DMS53 (cell line): ENCODE measurements at places on chromosomes 1 and 21.
A peak's percentile ranks its signal among the peaks of the same experiment; 100 is the strongest.

DNA sequence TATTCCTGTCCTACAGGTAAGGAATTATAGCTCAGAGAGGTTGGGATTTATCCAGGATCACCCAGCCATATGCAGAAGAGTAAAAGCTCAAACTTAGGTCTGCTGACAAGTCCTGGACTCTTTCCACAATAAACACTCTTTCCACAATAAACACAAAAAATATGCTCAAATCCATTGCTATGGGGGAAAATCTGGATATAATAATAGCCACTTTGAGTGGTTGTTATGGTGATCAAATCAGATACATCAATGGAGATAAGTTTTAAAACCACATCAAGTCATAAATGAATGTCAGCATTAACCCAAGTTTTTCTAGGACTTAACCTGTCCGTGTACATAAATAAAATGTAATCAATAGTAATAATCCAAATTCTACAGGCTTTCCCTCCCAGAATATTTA lies 22.3 kb upstream of the TTF2 start:
- DNase-seq, result no peak

- DNase-seq, result no peak
Measured at GRCh38 chr21:45872471-45872870, 109.1 kb upstream of the COL6A1 start.

DNA sequence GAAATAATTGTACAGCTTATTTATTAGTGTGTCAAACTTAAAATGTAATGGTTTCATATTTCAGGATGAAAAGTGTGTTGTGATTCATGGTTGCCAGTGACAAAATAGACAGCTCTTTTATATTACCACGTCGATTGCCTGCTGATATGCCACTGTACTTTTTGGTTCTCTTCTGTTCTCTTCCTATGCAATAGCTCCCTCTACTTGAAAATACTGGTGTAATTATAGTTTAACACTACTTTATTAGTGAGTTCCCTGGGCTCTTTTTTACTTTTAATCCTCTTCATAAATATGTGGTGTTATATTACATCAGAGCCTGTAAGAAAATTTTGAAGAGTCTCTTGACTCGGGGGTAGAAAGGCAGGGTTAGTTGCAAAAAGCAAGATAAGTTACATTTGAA lies 111.3 kb downstream of the PATJ start:
- no peak for DNase-seq

- peak; percentile 12 for DNase-seq
Measured at GRCh38 chr1:110309139-110309538, 30.0 kb upstream of the RBM15 start.

DNA sequence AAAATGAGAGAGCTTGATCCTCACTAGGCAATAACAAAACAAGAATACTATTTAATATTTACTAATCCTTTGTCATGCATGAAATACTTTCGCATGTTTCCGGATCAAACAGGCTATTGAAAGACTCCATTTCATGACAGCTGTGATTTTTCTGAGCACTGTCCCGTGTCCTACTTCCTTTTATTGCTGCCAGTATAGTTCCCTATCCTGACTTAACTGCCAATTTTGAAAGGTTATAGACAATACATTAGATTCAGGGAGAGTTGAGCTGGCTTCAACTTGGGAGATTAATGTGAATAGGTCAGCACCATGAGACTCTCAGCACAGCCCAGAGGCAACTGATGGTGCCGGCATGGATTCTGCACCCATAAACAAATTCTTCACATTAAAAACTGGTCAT lies 225.8 kb downstream of the VAV3 start:
- DNase-seq, result peak; percentile 29

DNA sequence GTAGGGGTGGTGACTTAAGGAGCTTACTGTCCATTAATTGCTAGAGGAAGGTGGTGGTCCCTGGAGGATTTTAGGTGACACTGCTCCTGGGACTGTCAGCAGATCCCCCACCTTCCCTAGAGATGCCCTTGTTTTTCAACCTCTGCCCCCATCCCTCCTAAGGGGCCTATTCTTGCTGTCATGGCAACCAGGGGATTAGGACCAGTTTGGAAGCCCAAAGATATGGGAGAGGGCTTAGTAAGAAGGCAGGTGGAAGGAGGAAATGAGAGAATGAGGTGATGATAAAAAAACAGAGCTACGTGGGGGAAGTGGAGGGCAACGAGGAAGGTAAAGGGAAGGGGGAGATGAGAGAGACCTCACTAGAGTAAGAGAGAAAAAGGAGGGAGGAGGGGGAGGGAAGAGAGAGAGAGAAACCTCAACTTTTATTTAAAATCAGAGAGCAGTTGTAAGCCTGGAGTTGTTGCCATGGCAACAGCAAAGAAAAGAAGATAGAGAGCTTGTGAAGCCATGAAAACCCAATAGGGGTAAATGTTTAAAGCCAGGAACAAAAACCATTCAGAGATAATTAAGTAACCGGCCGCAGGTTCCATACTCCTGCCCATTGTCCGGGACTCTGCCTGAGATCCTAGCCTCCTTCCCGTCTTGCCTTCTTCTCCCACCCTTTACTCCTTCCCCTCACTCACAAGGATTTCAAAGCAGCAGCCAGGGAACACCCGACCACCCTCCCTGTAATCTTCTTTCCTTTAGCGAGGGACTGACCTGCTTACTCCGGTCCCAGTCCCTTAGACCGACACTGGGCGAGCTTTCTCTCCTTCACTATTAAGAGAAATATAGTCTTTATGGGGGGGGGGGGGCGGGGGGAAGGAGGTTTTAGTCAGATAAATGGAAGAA lies 20.6 kb downstream of the KIRREL1 start:
- peak; percentile 22 for DNase-seq

- DNase-seq, result peak; percentile 81
Measured at GRCh38 chr1:245156736-245157505, 2.1 kb downstream of the KIF26B start.

DNA sequence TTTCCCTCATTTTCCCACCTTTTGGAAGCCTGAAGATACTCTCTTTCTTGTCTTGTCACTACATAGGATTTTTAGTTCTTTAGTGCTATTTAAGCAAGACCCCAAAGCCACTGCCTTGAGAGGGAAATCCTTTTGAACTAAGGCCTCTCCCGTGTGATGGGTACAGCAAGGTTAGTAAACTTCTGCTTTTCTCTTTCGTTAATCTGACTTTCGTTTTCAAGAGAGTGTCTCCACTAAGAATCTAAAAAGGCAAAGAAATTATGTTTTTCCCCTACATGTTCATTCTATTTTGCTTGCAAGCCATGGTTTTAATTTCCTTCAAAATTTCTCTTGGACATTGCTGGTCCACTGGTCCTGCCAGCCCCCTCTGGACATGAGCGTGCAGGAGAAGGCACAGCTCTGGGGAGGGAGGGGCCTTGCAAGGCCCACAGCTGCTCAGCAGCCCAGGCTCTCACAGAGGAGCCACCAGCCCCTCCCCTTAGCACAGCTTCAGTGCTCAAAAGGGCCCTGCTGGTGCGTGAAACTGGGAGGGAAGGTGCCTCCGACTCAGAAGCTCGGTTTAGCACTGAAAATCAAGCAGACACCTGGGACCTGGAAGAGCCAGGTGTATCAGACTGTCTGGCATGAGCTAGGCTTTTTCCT lies 210.9 kb upstream of the GALNT2 start:
- no peak for DNase-seq

DNA sequence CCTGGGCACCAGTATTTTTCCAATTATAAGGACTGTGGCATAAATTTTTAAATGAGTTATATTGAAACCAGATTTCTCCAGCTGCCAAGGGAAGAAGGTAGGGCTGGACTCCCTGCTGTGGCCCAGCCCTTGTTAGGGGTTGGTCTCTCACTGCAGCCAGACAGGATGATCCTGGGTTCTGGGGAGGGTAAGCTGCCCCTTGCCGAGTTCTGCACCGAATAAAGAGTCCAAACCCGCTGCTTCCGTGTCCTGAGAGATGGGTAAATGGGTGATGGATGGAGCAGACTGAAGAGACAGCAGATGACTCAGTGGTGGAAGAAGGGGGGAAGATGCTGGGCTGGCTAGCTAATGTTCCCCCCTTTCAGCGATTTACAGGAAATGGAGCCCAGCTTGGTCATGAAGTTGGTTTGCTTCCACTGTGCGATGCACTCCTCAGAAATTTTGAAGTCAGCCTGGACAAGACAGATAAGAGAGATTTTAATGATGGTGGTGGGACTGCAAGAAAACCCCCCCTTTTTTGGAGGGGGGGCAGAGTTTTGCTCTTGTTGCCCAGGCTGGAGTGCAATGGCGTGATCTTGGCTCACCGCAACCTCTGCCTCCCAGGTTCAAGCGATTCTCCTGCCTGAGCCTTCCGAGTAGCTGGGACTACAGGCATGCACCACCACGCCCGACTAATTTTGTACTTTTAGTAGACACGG lies 41.4 kb downstream of the YARS1 start:
- no peak for DNase-seq

GRCh38 chr1:109792056-109792831 lies 28.5 kb upstream of the EPS8L3 start:
- peak; percentile 25 for DNase-seq

DNA sequence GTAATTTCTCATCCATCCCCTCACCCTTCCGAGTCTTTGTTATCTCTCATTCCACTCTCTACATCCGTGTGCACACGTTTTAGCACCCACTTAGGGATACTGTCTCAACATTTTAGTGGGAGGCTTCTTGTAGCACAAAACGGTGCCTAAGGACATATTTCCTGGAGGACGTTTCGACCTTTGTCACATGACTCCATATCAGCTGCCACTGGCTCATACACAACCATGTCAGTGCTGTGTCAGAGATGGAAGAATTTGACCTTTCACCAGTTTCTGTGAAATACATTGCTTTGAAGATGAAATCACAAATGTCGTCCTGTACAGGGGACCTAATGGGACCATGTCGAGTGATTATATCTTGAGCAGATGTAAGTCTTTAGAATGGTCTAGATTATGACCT lies 15.6 kb downstream of the B3GALT5 start:
- DNase-seq, result no peak

GRCh38 chr1:12158357-12159092 lies 8.3 kb upstream of the TNFRSF1B start:
- no peak for DNase-seq

DNA sequence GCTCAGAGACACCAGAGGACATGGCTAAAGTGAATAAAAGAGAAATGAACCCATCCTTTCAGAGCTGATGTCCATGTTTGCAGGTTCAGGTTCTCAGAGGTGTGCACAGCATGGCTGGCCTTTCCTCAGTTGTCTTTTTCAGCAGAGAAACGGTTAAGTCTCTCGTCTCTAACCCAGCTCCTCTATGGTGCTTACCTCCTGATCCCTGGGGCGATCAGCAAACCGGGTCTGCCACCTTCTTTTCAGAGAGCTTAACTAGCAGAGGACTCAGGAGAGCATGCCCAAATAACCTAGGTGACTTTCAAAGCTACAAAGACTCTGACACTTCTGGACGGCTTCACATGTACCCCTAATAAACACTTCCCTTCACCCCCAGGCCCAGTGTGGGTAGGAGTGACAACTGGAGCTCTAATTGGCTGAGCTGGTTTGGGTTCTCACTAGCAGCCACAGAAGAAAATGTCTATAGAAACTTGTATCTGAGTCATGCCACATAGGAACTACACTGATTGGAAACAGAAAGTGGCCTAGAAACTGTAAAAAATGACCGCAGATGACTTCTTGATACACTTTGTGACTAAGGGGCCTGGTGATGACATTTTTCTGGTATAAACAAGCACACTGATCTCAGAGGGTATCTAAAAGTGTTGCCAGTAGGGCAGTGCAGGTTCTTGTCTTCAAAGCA lies at the start of gene AIM2:
TSS of gene AIM2 (minus strand) at position 329 of the 682 bp plus-strand sequence. CDS start 3,267 bp downstream, outside the sequence.
- DNase-seq, result no peak

DNA sequence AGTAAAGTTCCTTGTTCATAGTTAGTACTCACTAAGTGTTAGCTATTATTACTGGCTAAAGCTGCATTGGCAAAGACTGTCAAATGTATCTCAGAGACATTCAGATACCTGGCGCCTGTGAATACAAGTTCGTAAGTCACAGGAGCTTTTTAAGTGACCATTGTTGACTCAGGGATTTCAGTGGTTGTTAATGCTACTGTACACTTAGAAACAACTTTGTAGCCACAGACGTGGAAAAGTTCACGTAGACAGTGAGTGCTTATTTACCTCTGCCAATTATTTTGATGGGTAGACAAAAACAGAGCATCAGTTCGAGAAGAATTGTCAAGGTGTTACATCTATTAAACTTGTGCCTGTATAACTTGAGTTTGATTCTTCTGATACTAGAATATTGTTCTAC lies 59.1 kb upstream of the RRP15 start:
- DNase-seq, result peak; percentile 77

GRCh38 chr1:203671047-203671446 lies 44.4 kb downstream of the ATP2B4 start:
- DNase-seq, result no peak

GRCh38 chr1:34917017-34917416 lies 12.4 kb downstream of the DLGAP3 start:
- no peak for DNase-seq
